ENCODE measurements at places on chromosomes 7 and 10.

DNA sequence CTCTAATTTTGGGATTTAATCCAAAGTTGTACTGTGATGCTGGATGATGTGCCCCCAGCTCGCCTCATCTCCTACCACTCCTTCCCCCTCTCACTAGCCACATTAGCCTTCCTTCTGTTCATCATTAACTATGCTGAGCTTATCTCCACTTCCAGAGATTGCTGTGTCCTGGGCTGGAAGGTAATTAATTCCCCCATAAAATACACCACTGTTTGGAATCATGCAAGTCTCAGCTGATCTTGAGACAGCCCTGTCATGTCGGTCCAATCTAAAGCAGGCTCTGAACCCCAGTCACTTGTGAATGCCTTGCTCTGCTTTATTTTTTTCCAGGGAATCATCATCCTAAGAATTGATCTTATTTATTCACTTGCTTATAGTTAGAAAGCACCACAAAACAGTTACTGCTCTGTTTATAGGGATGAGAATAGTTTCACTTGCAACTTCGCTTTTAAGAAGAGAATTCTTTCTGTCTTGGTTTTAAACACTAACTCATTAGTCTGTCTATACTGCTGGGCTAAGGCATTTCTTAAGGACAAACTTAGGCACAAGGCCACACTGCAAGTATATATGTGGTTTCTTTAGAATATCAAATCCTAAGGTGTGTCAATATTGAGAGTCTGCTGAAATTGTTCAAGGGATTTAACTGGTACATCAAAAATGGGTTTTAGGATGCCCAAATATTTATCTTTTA is 341.1 kb upstream of the SEMA3A start:
- DNase-seq = no peak

- DNase-seq = no peak
Measured at GRCh38 chr7:45065031-45065995, 23.5 kb downstream of the NACAD start.

GRCh38 chr10:1726861-1727260 is 10.5 kb downstream of the ADARB2 start:
- no peak for DNase-seq

GRCh38 chr10:3787016-3787400 is 2.0 kb upstream of the KLF6 start:
- no peak for DNase-seq

- no peak for DNase-seq
Measured at GRCh38 chr7:158001003-158001402, 586.6 kb downstream of the PTPRN2 start.

DNA sequence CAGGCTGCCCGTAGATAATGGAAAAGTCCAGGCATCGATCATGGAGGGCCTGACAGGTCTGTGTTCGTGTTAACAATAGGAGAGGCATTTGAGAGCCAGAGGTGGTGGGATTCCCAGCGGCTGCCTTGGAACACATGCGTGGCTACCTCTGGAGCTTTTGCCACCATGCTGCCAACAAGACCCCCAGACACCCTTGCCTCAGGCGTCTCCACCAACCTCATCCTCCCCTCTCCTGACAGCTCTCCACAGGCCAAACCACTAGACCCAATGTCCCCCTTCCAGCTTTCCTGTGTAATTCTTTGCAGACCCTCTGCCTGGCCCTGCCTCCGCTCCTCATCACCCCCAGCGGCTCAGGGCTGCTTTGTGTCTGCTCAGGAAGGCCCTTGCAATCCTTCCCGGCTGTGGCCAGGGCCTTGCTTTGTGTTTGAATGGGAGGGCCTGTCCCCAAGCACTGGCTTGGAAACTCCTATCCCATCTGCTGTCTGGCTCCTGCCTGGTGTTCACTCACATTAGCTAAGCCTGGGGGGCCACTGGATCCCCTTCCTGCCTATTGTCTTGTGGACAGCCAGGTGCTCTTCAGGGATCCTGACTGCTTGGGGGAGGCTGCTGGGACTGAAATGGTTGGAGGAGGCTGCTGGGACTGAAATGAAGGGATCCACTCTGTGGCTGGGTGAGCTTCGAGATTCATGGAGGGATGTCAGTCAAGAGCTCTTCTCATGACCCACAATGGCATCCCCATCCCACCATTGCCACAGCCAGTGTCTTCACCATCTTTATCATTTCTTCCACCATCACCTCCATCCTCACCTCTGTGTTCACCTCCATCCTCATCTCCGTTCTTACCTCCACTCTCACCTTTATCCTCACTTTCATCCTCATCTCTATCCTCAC is 60.8 kb upstream of the ELN start:
- DNase-seq = no peak

DNA sequence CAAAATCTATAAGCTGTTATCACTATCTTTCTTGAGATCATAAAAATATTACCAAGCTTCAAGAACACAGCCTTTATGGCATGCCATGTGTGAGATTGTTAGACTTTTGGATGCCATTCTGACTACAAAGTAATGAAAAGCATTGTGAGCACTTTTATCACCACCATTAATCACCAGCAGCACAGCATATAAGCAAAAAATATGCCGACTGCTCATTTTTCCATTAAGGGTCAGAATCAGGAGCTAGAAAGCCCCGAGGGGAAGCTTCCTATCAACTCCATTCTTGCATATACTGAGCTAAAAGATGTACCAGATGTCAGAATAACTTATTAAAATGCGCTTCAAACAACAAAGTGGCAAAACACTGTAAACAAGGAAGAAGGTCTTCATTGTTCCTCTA is 114.3 kb downstream of the LMBR1 start:
- no peak for DNase-seq

GRCh38 chr7:72751978-72752377 is 76.0 kb downstream of the TYW1B start:
- no peak for DNase-seq

- no peak for DNase-seq
Measured at GRCh38 chr7:131723926-131724325, 167.5 kb upstream of the PODXL start.

DNA sequence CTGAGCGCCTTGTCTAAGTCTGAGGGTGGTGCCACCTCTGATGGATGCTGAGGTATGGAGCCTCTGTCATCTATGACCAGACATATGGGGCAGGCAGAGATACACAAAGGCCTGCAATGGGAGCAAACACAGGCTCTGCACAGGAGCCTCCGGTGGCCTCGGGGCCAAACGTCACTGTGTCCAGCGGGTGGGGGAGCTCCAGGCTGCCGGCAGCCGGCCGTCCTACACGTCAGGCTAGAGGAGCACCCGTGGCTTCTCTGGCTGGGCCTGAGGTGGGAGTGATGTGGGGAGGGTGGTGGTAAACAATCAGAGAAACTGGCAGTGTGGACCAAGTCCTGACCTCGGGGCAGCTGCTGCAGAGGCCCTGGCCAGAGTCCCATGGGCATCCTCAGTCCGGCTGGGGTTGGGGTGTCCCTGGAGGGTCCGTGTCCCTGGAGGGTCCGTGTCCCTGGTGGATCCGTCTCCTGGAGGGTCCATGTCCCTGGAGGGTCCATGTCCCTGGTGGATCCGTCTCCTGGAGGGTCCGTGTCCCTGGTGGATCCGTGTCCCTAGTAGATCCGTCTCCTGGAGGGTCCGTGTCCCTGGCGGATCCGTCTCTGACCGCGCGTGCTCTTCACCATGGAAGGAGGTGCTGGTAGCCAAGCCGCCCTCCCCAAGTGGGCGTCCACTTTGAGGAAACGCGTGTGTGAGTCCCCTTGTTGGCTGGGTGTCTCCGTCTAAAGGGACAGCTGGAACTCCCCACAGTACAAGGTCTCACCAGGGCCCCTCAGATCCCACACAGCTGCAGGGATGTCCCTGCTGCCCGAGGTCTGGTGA is 24.2 kb upstream of the FAM20C start:
- DNase-seq = no peak

GRCh38 chr10:12380999-12381398 is 31.7 kb downstream of the CAMK1D start:
- DNase-seq = no peak

GRCh38 chr10:129305046-129305445 is 162.0 kb upstream of the MGMT start:
- DNase-seq = no peak

DNA sequence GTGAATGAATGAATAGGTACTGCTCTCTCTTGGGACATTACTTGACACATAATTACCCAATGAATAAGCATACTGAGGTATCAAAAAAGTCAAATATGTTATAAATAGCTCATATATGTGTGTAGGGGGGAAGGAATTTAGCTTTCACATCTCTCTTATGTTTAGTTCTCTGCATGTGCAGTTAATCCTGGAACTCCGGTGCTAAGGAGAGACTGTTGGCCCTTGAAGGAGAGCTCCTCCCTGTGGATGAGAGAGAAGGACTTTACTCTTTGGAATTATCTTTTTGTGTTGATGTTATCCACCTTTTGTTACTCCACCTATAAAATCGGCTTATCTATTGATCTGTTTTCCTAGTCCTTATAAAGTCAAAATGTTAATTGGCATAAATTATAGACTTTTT is 1.2 kb downstream of the CFTR start:
- DNase-seq = no peak

- no peak for DNase-seq
Measured at GRCh38 chr10:13891128-13892000, 304.6 kb downstream of the PRPF18 start.

GRCh38 chr7:91266067-91266688 is 1.9 kb downstream of the FZD1 start:
- DNase-seq = no peak

DNA sequence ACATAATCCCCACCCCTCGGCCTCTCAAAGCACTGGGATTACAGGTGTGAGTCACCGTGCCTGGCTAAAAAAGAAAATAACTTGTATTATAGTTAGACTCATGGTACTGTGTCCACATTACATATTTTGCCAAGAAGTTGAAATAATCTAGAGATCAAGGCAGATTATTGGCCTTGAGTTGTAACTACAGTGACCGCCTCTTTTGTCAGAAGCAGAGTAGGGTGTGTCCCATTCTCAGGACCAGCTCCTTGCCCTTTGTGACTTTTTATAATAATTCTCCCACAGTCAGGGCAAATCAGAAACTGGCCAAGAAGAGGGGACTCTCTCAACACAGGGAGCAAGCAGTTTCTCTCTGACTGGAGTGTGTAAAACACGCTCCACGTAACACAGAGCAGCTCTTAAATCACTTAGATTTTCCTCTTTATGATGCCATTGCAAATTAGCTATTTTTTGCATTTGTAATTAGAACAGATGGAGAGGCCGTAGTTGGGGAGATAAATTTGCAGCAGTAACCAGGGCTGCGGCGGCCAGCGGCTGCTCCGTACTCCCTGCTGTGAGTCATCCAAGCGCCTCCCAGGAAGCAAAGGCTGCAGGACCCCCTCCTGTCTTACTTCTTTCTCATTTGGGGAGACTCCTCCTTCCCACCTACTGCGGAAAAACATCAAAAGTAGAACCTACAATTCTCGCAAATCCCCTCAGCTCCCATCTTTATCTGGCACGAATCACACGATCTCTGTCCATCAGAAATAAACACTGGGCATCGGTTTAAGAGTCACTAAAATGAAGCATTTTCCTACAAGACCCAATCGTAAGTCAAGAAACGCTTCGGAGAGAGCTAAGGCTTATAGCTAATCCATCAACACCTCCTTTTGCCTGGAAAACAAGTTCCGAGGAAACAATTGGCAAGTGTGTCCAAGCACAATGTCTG is 32.1 kb upstream of the MSRB2 start:
- DNase-seq = no peak

DNA sequence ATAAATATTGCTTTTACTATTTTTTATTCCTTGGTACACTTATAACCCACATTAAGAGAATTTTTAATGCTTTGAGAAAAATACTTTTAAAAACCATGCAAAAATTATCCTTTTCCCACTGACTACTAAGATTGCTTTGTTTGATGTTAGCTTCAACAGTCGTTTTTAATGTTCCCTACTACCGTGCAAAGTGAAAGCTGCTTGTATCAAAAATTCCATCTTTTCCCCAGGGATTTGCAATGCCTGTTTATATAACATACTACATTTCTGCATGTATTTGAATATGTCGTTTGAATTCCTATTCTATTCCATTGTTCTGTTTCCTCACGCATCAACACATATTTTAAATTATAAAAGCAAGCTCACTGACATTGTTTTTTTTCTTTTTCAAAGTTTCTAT is 54.4 kb downstream of the TFPI2 start:
- DNase-seq = no peak

DNA sequence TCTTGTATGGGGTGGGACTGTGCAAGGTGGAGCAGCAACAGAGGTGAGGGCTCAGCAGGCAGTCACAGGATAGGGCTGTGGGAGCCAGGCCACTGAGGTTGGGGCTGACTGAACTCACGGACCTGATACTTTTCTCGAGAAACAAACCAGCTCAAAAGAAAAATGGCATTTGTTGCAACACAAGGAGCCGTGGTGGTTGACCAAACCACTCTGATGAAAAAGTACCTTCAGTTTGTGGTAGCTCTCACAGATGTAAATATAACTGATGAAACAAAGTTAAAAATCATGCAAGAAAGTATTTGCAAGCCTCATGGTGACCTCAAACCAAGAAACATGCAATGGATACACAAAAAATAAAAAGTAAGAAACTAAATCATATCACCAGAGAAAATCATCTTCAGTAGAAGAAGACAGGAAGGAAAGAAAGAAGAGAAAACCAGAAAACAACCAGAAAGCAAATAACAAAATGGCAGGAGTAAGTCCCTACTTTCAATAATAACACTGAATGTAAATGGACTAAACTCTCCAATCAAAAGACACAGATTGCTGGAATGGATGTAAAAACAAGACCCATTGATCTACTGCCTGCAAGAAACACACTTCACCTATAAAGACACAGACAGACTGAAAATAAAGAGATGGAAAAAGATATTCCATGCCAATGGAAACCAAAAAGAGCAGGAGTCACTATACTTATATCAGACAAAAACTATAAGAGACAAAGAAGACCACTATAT is 48.9 kb upstream of the DUSP5 start:
- no peak for DNase-seq

DNA sequence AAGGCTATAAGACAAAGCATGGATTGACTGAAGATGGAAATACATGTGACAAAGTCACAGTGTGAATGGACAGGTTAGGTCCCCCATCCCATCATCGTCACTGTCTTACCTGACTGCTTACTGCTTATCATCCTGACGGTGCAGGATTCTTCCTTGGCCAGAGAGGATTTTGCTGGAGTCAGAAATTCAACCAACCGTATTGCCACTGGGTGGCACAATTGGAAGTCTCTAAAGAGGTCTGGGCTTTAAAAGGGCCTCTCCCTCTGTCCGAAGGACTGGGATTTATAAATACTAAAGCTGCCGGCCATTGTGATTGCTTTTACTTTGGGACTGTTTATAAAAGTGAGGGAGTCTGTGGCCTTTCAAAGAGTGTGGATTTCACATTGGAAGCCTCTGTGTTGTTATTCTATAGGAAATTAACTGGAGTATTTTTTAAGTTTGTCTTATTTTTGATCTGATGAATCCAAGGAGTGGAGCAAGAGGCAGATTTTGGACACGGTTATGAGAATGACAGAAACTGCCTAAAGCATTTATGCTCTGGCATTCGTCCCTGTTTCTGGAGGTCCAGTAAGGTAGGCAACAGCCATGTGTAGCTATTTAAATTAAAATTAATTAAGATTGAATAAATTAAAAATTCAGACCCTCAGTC is 113.3 kb upstream of the CREB5 start:
- no peak for DNase-seq

- DNase-seq = no peak
Measured at GRCh38 chr10:116769791-116770190, 27.4 kb upstream of the HSPA12A start.

Data from stimulated activated effector memory CD8-positive, alpha-beta T cell treated with anti-CD3 and anti-CD28 coated beads, Interleukin-12 subunit alpha, Interleukin-12 subunit beta, amount 100 ng/mL, for 72 hours (primary cell).